Activated CD4-positive, alpha-beta T cell treated with anti-CD3 and anti-CD28 coated beads for 4 hours (primary cell): ENCODE measurements at places on chromosomes 7 and 10.

DNA sequence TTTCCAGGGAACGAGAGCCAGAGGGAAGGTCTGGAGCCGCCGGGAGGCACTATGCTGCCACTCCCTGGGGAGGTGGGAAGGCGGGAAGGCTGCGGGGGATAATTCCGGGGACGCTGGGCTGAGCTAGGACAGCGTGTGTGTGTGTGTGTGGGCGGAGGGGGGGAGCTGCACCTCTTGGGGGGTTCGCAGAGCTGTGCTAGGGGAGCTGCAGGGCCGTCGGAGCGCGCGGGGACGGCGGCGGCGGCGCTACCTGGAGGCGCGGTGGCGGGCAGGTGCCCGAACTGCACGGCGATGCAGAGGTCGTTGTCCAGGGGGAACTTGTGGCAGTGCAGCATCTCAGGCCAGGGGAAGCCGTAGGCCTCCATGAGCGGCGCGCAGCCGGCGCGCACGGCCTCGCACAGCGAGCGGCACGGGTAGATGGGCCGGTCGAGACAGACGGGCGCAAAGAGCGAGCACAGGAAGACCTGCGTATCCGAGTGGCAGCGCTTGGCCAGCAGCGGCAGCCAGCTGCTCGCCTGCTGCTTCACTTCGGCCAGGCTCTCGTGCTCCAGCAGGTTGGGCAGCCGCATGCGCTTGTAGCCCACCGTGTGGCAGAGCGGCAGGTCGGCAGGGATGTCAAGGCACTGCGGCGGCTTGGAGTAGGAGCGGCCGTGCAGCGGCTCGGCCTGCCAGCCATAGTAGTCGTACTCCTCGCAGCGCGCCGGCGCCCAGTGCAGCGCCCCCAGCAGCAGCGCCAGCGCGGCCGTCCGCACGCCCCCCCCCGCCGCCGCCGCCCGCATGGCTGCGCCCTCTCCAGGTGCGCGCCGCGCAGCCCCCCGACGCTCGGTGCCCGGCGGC lies 526 bp downstream of the SFRP5 start:
- DNase-seq: no peak

- DNase-seq: peak; percentile 31
Measured at GRCh38 chr10:12333380-12334185, 15.8 kb upstream of the CAMK1D start.

DNA sequence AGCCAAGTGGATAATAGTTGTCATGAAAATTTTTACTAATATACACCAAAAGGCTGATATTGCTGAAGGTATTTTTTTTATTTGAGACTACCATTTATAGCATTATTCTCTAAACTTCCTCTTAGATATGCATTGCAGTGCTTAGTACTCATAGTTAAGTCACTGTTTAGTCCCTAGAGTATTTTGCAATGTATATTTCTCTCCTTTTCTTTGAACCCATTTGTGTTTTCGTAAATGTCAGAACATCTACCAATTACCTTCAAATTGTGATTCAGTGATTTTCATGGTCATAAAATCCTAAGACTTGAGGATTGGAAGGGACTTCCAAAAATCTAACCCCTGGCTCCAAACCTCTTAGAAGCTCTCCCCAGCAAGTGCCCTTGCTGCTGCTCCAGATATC lies 21.5 kb upstream of the CYP26C1 start:
- DNase-seq: no peak

- DNase-seq: no peak
Measured at GRCh38 chr10:14535457-14536130, 204.9 kb upstream of the FRMD4A start.

DNA sequence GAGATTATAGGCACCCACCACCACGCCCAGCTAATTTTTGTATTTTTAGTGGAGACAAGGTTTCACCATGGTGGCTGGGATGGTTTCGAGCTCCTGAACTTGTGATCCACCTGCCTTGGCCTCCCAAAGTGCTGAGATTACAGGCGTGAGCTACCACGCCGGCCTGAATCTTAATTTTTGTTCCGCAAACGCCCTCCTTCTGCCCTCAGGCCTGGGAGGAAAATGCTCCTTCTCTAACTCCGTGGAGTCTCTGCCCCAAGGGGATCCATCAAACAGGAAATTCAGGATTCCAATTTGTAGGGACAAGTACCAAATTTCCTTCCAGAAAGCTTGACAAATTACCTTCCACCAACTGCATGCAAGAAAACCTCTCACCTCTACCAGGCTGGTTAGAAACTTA lies 43.2 kb downstream of the RBAK start:
- DNase-seq: no peak

DNA sequence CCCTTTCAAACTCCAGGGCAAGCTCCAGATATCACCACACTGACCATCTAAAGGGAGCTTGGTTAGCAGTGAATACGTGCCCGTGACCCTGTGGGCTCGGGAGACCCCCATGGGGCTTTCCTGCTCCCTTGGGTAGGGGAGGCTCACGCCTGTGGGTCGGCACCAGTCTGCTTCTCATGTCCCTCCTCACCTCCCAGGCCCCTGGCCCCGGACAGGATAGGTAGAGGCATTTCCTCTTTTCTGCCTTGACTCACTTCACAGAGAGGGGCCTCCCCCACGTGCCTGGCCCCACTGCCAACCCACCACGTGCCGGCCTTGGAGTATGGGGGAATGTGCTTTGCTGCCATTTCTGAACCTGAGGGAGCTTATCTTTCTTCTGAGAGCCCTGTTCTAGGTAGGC lies 131.3 kb upstream of the FAM20C start:
- no peak for DNase-seq

DNA sequence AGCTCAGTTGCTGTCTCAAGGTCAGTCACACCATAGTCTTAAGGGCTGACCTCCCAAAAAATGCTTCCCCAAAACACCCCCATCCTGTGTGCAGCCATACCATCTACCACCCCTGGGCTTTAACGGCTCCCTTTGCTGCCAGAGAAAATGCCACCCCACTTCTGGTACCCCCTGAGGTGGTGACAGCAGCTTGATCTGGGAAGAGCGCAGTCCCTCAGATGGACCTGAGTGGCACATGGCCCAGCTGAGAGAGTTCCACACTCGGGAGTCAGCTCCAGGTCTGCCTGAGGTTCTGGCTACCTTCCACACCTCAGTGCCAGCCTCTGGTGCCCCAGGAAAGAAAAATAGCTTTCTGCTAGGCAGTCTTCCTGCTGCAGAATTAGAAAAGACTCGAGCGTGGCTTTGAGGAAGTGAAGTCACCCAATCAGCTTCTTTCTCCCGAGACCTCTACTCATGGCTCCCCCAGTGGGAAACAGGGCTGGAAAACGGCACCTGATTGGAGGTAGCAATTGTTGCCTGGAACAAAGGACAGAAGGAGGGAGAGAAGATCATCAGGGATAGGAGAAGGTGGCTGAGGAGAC lies 151.7 kb downstream of the ARHGAP21 start:
- DNase-seq: no peak

DNA sequence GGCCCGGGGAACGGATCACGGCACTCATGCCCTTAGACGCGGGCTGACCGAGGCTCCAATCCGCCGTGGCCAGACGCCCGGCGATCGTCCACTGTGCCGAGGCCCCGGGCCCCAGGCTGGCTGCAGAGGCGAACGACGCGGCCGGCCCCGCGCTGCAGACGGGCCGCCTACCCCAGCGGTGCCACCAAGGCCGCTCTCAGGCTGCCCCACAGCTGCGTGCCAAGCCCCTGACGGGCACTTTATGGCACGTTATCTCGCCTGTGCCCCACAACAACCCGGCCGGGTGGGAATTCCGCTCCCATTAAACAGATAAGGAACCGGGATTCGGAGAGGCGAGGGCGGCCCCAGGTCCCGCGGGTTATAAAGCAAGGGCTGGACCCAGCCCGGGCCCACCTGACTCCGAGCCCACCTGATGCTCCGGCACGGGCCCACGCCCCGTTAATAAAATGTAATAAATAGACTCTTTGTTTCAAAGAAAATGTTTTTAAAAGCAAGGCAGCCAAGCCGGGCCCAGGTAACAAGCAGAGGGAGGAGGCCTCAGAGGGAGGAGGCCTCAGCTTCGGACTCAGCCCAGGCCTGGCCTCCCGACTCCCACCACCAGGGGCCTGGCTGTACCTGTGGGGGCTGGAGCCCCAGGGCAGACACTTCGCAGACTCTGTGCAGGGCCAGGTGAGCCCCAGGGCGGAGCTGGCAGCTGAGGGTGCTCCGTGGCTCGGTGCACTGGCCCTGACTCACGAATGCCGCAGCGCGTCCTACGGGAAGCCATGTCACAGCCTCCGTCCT lies 79.7 kb downstream of the FOXL3 start:
- no peak for DNase-seq

DNA sequence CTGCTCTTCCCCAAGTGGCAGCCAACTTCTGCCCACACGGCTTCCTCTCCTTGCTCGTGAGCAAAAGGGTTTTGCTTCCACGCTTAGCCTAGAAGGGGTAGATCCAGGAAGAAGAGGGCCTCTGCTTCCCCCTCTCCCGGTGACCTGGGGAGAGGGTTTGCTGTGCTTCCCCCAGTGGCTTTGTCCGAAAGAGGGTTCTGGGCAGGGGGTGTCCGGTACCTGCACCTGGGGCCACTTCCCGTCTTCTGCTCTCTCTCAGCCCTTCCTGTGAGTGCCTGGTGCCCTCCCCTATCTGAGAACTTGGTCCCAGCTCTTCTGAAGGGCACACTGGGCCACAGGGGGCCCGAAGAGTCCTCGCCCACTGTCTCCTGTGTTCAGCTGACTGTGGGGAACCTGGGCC lies 11.3 kb downstream of the JAKMIP3 start:
- DNase-seq: no peak

DNA sequence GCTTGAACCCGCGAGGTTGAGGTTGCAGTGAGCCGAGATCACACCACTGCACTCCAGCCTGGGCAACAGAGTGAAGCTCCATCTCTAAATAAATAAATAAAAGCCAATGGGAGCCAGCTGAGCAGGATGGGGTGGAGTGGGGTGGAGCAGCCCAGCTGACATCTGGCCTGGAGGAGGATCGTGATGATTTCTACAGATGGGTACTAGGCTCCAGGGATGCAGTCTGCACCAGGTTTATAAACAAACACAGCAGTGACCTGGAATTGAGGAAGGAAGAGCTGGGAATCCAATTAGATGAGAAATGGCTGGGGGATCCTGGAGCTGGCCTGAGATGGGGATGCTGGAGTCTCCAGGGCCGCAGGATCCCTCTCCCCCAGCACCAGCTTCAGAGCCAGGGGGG lies 7.3 kb upstream of the GRIFIN start:
- no peak for DNase-seq

GRCh38 chr10:18533896-18534295 lies 117.5 kb downstream of the NSUN6 start:
- DNase-seq: no peak
